NCI-H69 (cell line): ENCODE measurements at places on chromosomes 4 and X.

DNA sequence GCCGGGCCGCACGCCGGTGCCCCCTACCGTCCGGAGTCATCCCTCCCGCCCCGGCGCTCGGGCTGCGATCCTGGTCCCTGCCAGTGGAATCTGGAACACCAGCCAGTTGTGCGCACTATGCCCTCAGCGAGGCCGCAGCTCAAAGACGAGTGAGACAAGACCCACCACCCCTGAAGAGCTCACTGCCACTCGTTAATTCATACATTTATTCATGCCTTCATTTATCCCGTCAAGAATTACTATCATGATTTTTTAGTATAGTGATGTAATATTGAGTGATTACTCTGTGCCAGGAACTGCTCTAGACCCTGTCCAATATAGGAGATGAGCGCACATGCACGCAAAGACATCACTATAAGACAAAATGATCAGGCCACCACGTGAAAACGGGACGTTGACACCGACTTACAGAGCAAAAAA is 247 bp upstream of the PPA2 start:
- no peak for DNase-seq

DNA sequence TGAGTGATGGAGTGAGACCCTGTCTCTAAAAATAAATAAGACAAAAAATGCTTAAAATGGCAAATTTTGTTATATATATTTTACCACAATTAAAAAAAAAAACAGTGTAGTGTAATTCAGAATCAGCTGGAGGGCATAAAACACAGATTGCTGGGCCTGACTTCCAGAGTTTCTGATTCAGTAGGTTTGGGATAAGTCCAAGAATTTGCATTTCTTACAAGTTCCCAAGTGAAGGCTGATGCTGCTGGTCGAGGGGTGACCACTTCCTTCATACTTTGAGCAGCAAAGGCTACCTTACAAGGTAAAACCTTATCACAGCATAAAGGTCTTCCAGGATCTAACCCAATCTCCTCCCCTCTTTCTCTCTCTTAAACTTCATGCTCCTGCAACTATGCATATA is 40.7 kb downstream of the KLHL8 start:
- DNase-seq: no peak

DNA sequence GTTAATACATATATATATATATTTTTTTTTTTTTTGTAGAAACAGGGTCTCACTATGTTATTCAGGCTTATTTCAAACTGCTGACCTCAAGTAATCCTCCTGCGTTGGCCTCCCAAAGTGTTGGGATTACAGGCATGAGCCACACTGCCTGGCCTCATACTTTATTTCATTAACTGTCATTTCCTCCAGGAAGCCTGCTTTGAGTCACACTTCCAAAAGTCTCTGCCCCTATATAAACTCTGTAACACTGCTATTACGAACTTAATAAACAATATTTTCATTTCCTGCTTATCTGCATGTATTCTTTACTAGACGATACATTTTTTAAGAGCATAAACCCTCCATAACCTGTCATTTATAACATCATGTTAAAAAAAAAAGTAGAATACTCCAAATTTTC is 167.2 kb downstream of the WDFY3 start:
- DNase-seq: no peak

DNA sequence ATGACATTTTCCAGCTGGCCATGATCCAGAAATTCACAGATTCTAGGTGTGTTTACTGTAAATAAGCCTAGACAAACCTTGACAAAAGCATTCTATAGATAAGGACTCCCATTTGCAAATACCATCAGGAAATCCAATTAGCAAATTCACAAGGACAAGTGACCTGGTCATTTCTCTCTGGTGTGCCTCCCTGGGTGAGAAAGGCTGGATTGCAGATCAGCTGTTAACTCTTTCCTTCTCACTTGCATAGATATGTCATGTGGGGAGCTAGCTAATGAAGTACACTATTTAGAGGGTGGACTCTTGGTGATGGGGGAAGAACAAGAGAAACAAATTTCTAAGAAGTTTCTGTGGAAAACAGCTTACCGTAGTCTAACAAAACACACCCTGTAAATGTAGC is 58.9 kb downstream of the MOSPD2 start:
- DNase-seq: no peak

GRCh38 chrX:153805436-153805835 is 11.0 kb downstream of the SSR4 start:
- DNase-seq: no peak

GRCh38 chr4:158193171-158193749 is 17.0 kb upstream of the TMEM144 start:
- peak; percentile 45 for DNase-seq

DNA sequence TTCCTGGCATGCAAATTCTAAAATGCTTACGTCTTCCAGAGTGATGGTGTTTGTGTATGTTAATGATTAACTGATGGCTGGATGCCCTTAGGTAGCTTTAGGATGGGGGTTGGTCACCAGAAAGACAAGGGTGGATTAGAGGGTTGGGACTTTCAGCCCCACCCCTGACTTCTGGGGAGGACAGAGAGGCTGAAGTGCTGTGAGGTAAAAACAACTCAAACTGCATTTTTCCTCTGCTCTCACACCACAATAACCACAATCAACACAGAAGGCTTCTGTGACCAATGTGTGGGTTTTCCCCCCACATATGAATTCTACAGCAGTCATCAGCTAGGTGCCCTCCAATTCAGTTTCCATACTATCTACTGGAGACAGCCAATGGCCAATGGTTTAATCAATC is 18.7 kb upstream of the DDIT4L start:
- DNase-seq: no peak
